Renal cortex interstitium (tissue), 15 donors: ENCODE measurements at places on chromosomes 12 and 14.

GRCh38 chr12:76041406-76041805 lies 9.8 kb upstream of the PHLDA1 start:
- DNase-seq = no peak

- DNase-seq = no peak
These were observed 24.4 kb downstream of the DEGS2 start for GRCh38 chr14:100135073-100135472.

GRCh38 chr12:24903329-24904088 lies 45.4 kb downstream of the BCAT1 start:
- DNase-seq = no peak

- peak; percentile 66 for DNase-seq
These were observed 3.4 kb upstream of the NXPH4 start for GRCh38 chr12:57213058-57213715.
